NCI-H2081 treated with DMSO at 0.1 percent for 48 hours (cell line): ENCODE measurements at places on chromosomes 3 and 15.

DNA sequence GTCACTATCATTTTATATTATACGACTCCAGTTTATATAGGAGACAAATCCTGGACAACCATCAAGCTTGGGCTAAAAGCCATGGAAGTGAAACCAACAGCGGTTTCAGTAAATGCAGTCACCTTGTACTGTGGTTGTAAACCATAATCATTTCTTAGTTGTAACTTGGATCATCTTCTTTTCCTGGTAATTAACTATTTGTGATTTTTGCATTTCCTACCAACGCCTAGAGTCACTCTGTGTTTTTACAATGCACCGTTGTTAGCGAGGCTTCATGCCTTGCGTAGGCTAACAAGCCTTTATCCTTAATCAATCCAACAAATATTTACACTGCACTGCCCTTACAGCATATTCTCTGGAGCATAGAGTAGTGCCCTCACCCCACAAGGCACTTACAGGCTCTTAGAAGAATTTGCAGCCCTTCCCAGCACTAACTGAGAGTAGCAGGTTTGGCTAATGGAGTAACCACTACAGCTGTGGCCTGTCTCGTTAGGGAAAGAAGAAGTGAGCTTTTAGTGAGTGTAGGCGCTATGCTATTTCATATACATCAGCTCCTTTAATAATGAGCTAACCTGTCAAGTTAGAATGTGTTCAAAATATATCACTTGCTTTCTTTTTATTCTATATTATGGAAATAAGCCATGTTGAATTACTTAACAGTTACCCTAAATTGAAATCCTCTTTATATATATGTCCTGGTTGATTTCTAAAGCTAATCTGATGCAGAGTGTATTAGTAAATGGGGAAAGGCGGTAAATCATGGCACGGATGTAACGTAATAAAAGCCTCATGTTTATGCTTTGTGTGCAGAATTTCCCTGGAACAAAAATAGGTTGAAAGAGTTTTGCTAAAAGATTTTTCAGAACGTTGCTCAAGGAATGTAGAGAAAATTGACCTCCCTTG, 62.8 kb downstream of the ABHD2 start:
- no peak for DNase-seq

DNA sequence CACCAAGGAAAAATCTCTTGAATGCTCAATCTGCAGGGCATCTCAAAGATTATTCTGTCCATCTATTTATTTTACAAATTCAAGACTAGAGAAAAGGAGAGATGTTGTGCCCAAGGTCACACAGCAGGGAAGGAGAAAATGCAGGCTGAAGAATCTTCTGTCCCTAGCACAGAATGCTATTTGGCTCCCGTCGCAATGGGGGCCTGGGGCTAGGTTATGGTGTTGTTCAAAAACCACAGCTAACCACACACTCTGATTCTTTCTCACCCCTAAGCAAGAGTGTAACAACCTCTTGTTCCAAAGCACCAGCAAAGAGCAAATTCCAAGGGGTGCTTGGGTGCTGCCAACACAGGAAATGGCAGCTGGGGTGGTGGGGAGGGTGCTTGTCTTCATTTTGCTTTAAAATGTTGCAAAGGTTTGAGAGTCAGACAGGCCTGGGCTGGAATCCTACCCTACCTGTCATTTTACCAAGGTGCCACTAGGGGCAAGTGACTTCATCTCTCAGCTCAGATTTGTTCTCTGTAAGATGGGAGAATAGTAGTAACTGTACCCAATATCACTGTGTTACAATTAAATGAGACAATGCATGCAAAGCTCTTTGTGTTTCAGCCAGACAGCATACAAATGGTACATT, 112.5 kb downstream of the ADAMTS9 start:
- no peak for DNase-seq

DNA sequence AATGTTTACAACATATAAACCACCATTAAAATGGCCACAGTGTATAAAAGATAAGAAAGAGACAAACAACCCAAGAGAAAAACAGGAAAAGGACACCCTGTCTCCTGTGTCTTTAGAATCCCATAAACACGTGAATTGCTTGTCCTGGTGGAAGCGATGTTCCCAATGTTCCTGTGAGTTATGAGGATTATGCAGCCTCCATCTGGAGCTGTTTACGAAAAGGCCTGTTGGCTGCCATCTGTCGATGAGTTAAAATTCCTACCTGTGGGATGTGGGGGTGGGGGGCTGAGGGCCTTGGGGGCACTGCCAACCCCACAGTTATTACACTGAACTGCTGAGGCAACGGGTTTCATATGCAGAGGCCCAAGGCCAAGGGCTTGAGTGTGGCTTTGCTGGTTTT, 13.6 kb downstream of the NISCH start:
- DNase-seq = no peak

GRCh38 chr15:48609486-48609885, 36.0 kb downstream of the FBN1 start:
- DNase-seq = no peak

GRCh38 chr3:50078622-50079021, 10.1 kb upstream of the RBM5 start:
- no peak for DNase-seq

DNA sequence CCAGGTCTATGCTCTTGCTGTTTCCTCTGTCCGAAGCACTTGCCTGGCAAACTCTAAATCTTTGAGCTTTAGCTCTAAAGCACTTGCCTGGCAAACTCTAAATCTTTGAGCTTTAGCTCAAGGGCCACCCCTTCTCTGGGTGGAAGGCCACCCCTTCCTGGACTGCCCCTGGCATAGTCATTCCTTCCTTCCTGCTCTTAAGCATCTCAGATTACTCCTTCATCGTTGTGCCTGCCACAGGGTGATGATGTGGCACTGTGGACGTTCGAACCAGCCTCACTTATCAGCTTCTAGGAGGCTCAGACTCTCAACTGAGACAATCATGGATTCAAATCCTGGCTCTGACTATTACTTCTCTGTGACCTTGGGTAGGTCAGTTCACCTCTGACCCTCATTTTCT, 10.5 kb upstream of the CRABP1 start:
- DNase-seq = no peak

- DNase-seq = no peak
These were observed 6.2 kb upstream of the NIPA1 start for GRCh38 chr15:22780267-22780666.

DNA sequence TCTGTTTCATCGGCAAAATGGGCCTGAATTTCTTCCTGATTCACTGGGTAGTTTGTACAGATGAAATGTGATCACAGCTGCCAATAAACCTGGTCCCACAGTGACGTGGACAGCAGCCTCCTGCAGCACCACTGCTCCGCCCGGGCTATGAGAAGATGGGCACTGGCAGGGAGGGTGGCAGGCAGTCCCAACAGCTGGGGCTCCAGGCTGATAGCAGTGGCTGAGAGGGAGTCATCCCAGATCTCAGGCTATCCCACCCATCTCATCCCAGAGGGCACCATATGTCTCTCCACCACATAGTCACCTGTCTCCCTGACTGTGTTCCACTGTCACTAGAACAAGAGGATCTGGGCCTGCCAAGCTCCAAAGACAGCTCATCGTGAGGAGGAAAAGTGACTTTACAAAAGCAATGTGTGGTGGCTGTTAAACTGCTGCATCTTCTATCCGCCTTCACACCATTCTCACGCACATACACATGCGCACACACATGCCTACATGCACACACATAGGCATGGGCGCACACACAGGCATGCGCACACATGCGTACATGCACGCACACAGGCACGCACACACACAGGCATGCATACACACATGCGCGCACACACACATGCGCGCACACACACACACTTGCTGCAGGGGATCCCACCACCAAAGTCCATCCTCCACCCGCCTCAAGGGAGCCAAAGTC, 46.2 kb downstream of the RGMA start:
- DNase-seq = no peak

DNA sequence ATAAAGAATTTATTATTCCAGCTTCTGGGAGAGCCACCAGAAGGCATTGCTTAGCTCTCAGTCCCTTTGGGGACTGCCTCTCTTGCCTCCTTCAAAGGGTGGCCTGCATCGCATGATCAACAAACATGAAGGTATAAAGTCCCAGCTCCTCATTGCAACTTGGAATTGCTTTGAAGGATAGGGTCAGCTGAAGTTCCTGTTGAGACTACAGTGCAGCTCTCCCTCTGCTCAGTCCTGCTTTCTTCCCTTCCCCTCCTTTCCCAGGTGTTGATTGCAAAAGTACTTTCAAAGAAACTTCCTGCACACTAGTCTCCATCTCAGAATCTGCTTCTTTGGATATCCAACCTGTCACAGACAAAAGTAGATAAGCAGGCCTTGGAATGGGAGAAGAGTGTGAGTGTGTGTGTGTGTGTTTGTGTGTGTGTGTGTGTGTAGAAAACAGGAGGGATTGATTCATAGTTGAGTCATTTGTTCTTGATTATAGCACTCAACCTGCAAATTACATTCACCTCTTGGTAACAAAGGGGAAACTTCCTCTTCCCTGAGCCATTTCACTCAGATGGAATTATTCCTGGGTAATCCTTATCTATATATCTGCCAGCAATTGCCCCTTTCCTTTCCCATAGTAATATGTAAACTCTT, 13.7 kb downstream of the CCR8 start:
- no peak for DNase-seq

DNA sequence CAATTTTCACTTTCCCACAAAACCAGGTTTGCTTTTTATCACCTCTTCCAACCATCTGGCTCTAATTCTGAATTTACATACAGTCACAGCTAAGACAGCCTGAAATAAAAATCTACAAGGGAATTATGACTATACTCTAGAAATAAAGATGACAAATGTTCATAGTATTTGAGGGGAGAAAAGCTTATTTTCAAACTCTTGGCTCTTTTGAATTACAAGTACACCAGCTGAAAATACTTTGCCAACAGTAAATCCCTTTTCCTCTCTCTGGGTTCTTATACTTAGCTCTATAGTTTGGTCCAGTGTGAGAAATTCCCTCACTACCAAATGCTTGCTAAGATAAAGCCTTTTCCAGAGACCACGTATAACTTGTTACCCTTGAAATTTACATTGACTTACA, 1037.9 kb downstream of the ROBO1 start:
- no peak for DNase-seq

DNA sequence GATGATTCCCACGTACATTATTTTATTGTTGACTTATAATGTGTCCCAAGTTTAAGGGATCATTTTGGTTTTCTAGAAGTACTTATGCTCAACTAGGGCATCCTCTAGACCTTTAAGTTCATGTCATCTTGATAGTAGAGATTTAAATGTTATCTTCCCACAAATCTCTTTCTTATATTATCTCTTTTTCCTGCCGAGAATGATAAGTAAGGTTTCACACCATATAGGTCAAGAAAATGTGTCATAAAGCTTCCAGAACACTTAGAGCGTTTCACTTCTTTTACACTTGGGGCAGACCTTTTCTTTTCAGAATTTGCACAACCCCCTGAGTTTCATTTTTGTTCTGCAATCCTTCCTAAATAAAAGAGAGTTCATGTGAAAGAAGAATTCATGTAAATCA, 142.0 kb upstream of the CBLB start:
- DNase-seq = no peak

- DNase-seq = no peak
These were observed 167.9 kb downstream of the DCLK3 start for GRCh38 chr3:36596419-36596818.

- no peak for DNase-seq
These were observed 533 bp downstream of the RYK start for GRCh38 chr3:134249935-134250716.

GRCh38 chr3:141392897-141393734, 24.8 kb downstream of the ZBTB38 start:
- DNase-seq = peak; percentile 60

DNA sequence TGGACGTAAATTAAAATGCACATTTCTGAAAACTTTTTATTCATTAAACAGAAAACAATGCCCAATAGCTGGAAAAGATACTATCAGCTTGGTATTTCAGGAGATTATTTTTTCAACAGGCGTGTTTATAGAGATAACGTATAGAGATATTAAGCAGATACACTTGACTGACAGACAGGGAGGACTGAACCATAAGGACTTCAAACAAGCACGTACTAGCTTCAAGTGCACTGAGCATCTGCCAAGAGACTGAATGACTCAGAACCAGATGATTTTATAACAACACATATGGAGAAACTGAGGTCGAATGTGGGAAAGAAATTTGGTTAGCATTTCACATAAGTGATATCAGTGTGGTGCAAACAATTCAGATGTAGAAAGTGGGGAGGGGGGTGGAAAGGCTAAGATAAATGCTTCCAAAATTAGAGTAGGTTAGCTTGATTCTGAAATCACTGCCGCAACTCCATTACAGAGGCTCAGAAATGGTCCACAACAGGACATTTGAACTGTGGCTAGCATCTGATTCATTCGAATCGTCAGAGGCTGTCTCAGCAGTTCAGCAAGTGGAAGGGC, 103.5 kb downstream of the SEMA6D start:
- DNase-seq = no peak

DNA sequence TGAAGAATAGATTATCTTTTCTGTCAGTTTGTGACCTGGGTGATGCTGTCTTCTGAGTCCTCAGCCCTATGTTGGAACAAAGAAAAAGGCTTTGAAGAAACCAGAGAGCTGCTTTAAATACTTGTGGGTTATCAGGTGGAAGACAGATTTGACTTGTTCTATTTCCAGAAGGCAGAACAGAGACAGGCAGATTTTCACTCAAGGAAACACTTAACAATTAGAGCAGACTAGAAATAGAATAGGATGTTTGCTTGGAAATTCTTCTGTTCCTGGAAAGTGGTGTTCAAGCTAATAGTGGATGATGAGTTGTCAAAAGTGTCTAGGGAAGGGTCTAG, 219.4 kb downstream of the UBE2E2 start:
- no peak for DNase-seq

DNA sequence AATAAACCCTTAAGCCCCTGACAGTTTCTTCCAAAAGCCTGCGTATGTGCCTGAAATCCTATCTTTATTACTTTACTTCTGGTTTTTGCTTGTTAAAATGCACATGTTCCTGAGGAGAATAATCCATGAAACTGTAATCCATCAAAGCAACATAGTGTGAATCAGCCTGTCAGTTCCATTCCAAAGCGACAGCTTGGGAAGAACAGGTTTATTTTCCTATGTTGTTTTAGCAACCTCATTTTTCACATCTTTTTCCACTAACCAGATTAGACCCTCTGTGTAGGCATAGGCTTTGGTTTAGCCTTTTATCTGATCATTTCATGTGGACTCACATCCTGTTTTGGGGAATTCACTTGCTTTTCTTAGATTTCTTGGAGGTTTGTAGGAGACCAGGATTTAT, 988.0 kb downstream of the SQOR start:
- DNase-seq = no peak
